ENCODE measurements at places on chromosomes 3 and 15.

DNA sequence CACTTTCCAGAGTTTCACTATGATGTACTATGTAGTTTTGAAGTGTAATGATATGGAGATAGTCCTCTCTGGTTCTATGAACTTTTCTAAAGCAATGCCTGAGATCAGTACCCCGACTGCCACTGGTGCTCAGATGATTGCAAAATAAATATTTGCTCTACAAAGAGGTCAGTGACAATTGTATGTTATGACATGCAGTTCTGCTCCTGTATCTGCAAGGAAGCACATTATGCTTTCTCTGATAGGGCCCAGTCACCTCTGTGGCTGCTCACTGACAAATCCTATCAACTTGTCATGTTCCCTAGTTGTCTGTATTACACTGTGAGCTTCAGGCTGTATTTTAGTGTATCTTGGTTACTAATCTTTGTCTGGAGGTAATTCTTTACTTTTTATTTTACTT is 362.6 kb downstream of the ROBO1 start:
- DNase-seq = no peak

GRCh38 chr3:131786386-131786785 is 248.4 kb downstream of the CPNE4 start:
- DNase-seq = no peak

GRCh38 chr3:16374047-16374934 is 109.3 kb downstream of the OXNAD1 start:
- DNase-seq = no peak

- no peak for DNase-seq
Observed at GRCh38 chr15:78394981-78395616, 42.9 kb upstream of the IREB2 start.

GRCh38 chr3:126951561-126951960 is 31.4 kb upstream of the PLXNA1 start:
- no peak for DNase-seq

GRCh38 chr3:79380581-79380980 is 387.2 kb downstream of the ROBO1 start:
- no peak for DNase-seq

- no peak for DNase-seq
Observed at GRCh38 chr3:102177075-102177755, 257.6 kb upstream of the ZPLD1 start.

GRCh38 chr3:71530903-71531530 is 52.5 kb downstream of the FOXP1 start:
- DNase-seq = no peak

DNA sequence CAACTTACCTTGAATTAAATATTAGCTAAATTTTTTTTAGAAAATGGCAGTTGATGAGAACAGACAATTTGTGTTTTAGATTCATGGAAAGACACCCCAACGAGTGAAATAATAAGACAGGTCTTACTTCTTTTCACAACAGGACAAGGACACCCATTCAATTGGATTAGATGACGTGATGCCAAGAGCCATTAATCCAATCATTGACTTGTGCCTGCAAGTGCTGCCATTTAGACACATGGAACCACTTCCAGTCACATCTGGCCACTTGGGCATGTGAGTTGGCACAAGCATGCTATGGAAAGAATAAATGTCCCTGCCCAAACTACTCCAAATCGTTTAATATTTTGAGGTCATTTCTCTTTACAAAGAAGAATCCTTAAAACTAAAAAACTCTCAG is 1308.8 kb downstream of the ROBO2 start:
- DNase-seq = no peak

DNA sequence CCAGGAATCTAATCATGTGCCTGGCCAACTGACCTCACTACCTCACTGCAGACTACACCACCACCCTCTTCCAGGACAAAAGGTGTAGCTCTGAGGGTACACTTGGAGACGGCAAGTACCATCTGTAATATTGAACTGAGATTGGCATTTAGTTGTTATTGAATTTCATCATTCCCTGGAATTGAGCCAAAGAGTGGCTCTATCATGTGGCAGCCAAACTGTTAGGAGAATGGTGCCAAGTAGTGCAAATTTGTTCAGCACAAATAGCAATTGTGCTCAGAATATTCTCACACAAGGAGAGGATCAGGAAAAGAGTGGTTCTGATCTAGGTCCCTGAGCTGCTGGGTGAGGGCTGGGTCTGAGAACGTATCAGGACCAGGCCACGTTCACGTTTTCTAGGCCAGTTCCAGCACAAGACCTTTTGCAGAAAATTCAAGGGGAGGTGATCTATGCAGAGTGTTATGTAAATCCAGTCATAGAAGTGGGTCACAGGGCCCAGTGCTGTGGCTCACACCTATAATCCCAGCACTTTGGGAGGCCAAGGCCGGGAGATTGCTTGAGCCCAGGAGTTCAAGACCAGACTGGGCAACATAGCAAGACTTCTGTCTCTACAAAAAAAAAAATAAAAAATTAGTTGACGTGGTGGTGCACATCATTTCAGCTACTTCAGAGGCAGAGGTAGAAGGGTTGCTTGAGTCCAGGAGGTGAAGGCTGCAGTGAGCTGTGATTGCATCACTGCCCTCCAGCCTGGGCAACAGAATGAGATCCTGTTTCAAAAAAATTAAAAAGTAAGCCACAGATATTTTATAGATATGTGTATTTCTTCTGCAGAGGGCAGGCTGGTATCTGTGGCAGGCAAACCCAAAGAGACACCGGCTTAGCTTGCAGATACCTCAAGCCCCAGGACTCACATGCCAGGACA is 31.9 kb upstream of the CFAP161 start:
- DNase-seq = no peak

DNA sequence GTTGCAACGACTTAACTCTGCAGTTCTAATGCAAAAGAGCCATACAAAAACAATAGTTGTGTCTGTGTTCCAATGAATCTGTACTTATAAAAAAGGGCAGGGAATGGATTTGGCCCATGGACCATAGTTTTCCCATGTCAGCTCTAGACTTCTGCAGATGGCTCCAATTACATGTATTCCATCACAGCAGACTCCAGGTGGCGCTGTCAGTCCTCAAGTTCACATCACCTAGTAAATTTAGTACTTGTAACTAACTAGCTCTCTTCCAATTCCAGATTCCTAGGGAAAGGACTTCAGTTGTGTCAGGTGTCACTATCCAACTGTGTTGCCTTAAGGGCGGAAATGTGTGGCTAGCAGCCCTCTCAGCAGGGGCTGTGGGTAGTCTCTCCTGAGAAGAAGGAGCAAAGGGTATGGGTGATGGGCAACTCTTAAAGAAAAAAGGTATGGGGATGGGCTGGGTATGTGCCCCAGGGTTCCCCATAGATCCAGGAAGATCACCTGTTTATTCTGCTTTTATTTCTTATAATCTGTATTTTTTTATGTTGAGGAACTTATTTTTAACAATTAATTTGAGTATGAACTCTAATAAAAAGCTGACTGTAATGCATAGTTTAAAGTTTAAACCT is 36.2 kb downstream of the BBS4 start:
- peak; percentile 71 for DNase-seq

- DNase-seq = no peak
Observed at GRCh38 chr15:30055604-30056003, 27.2 kb upstream of the GOLGA8J start.

DNA sequence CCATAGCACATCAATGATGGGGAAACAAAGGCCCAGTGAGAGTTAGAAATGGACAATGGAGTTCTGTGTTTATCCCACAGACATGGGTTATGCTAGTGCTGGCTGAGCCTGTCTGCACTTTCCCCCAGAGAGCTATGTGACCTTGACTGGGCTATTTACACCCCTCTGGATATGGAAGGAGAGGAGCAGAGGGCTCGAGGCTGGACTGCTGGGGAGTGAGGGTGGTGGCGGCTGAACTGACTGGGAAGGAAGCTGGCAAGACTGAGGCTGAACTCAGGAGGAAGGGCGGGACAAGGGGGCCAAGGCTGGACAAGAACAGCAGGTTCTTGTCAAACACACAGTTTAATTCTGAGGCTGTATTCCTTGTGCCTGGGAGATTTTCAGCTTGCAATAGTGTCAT is 10.8 kb upstream of the INSYN1 start:
- no peak for DNase-seq

DNA sequence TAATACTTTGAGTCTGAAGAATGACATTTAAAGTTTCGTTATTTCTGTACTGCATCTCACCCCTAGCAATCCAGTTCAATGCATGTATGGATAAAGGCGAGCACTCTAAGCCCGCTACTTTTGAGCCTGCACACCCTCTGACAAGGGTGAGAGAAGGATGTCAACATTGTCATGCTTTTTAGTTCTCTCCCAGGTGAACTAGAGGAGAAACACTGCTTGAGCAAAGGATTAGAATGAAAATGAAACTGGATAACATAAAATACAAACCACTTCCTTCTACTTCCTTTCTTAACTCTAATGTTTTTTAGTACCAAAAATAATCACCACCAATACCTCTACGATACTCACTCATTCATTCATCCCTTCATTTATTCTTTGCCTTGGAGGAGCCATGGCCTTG is 588.7 kb upstream of the NR2F2 start:
- no peak for DNase-seq

GRCh38 chr3:8851703-8852102 is 82.3 kb upstream of the OXTR start:
- peak; percentile 87 for DNase-seq

DNA sequence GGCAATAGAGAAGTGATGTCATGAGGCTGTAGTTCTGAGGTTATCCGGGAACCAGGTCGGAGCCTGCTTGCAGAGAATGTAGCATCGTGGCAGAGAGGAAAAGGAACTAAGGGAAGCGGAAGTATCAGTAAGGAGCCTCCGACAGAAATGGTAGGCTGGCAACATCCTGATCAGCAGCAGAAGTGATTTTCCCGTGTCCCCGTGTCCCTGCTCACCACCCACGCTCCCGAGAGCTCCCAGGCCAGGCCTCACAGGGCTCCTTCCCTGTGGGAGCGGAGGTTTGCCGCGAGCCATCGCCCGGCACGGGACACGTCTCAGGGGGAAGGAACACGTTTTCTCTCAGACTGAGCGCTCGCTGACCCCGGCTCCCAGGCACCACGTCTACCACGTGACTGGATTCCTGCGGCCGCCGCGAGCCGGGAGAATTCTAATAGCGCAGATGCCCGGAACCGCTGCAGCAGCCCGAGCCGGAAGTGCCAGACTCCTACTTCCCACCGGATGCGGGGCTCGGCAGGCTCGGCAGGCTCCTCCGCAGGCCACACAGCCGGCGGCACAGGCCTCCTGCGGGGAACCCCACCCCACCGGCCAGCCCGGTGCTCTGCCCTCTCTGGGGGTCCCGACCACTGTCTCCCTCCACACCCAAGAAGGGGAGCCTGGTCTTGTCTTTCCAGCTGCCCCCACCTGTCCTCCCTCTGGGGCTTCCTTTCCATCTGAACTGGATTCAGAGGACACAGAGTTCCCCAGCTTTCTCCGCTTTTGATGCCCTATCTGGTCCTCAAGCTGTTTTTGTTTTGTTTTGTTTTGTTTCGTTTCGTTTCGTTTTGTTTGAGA is 99.3 kb downstream of the BDH1 start:
- DNase-seq = peak; percentile 96

DNA sequence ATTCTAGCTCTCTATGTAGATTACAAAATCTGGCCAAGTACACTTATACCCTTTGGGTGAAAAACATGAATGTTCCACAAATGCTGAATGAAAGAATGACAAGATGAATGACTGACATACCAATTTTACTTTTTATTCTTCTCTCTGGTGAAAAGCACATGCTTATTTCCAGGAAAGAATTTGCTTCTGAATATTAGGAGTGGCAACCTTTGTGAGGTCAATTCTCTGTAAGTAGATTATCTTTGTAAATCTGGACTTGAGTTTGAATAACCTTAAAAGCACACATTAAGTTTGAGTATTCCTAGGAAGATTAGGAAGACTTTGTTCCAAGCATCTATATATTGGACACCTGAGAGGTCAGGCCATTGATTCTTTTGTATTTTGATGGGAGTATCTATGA is 78.1 kb upstream of the P2RY1 start:
- DNase-seq = no peak

DNA sequence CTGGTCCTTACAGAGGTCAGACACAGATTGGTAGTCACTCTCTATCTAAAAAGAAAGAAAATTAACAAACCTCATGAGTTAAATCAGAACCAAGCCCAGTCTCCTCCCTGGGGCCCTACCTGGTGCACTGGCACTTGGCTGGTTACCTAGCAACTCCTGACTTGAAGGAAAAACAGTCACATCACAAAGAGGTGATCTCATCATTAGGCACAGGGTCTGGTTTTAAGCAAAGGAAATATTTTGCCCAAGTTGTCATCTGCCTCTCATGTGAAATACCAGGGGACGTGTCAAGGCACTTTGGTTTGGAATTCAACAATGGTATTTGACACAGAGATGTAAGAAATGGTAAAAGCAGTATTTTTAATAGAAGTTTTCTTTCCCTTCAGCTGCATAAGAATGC is 47.7 kb upstream of the FMN1 start:
- peak; percentile 23 for DNase-seq

Data from AG20443 (cell line).